Aorta (tissue), 5 donors: ENCODE measurements at places on chromosomes 16 and 17.

DNA sequence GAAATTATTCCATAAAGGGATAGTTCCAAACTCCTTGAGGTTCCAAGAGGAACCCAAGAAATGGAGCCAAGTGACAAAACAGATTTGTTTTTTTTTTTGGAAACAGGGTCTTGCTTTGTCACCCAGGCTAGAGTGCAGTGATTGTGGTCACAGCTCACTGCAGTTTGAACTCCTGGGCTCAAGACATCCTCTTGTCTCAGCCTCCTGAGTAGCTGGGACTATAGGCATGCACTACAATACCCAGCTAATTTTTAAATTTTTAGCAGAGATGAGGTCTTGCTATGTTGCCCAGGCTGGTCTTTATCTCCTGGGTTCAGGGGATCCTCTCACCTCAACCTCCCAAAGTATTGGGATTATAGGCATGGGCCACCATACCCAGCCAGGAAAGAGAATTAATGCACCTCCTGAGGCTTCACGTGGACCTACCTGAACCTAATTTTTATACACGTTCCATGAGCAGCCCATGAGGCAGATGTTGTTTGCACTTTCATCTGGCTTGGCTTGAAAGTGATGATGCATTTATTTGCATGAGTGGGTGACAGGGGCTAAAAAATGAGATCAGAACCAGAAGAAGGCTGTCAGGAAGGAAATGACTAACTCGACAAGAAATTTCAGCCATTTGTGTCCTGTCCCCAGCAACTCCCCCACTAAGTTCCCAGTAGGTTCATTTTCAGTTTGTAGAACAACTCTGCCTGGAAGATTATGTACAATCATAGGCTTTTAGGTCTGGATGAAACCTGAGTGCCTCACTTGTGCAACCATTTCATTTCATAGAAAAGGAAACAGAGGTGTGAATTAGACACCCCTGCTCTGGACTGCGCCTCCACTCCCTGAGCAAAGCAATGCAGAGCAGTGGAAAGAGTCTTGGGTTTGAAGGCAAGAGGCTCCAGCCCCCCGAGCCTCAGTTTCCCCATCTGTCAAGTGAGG is 10.3 kb upstream of the IRF8 start:
- no peak for DNase-seq

DNA sequence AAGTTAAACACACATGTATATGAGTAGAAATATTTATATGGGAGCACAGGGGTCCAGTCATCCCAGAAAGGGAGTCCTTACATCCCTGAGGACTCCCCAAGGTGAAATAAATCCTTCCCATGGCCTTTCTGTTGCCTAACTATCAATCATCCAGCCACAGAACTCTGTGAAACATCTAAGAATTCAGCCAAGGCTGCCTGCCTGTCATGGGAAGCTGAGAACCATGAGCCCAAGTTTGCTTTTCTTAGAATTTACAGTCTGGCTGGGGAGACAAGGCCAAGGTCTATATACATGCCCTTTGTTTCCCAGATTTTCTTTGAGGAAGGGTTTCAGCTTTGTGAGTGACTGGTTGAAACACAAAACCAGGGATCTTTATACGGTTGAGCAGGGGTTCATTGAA is 15.8 kb downstream of the MYL4 start:
- no peak for DNase-seq

GRCh38 chr17:32467949-32468348 is 18.8 kb upstream of the CDK5R1 start:
- DNase-seq = no peak

- no peak for DNase-seq
Observed at GRCh38 chr17:1033503-1033902, 36.6 kb downstream of the TIMM22 start.

DNA sequence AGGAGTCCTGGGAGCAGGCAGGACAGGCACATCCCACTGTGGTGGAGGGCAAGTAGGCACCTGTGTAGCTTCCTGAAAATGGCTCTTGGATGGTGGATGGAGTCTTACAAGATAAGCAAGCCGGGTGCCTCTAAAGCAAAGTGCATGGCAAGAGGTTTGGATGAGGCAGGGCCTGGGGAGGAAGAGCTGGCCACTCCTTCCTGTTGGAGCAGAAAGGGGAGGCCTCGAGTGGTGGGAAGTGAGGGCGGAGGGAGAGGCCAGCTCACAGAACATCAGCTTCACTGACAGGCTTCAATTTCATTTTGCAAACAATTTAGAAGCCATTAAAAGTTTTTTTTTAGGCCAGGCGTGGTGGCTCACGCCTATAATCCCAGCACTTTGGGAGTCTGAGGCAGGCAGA is 31.0 kb downstream of the CD300A start:
- no peak for DNase-seq

- DNase-seq = peak; percentile 56
Observed at GRCh38 chr16:49441366-49441780, 67.8 kb downstream of the C16orf78 start.

DNA sequence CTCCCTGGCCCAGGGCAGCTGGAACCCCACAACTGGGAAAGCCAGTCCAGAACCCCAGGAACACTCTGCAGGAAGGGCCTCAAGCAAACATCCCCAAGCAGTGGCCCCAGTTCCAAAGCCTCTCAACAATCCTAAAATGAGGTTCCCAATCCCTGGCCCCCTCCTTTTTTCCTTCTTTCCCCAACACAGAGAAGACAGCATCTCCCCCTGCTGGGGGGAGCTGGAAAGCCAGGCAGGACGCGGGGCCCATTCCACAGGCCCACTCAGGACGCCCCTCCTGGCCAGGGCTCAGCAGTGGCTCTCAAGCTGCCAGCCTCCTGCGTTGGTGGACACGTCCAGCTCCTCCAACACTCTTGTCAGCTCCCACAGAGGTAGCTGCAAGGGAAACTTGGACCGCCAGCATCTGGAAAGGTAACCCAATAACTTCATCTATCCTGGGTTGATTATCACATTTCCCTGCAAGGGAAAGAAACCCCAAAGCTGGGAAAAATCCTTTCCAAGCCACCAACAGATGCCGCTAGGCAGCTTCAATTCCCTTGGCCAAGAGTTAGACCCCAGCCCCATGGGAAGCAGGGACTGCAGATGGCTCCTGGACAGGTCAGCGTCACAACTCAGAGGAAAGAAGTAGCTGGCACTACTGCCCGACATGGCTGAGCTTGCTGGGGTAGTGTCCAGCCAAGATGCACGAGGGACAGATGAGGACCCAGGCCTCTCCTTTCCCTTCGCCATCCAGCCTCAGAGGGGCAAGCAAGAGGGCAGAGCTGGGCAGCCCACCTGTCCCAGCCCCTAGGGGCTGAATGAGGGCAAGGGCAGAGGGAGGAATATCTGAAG is 7.6 kb downstream of the HDAC5 start:
- no peak for DNase-seq

DNA sequence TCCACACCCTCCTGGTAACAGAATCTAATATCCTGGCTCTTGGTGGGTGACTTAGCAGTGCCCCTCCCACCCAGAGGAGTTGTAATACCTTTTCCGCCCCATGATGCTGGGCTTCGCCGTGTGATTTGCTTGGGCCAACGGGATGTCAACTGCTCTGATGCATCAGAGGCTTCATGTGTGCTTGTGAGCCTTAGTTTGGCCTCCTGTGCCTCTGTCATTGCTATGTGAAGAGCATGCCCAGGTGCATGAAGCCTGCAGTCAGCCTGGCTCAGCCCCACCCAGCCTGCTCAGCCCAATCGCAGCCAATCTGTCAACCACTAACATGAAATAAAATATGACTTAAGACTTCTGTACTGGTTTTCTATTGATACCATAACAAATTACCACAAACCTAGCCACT is 201.2 kb upstream of the RPL38 start:
- DNase-seq = no peak

DNA sequence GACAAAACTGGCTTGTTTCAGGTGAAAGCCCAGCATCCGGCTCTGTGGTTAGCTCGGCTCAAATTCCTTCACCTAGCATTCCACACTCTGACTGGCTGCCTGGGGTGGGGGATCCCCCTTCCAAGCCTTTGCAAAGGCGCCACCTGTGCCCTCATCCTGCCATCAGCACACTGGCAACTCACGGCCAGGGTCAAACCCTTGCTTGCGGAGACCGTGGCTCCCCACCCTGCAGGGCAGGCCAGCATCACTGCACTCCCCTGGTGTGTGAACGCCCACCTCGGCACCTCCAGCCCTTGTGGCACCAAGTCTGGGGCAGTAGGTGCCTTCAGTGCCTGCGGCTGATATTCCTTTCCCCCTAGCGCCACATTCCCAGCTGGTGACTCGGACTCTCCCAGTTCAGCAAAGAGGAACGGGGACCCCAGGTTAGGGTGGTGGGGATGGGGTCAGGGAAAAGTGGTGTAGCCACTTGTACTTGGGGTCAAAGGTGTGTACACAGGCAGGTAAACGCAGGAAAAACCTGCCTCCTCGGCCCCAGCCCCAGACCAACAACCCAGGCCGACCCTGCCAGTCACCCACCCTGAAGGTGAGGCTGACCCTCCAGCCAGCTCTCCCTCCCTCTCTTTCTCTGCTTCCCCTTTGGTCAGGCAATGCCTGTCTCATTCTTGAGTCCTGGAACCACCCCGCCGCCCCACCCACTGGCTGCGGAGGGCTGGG is 1.1 kb downstream of the FLII start:
- DNase-seq = peak; percentile 77

GRCh38 chr16:30065943-30066760 is 592 bp downstream of the ALDOA start:
- DNase-seq = no peak

DNA sequence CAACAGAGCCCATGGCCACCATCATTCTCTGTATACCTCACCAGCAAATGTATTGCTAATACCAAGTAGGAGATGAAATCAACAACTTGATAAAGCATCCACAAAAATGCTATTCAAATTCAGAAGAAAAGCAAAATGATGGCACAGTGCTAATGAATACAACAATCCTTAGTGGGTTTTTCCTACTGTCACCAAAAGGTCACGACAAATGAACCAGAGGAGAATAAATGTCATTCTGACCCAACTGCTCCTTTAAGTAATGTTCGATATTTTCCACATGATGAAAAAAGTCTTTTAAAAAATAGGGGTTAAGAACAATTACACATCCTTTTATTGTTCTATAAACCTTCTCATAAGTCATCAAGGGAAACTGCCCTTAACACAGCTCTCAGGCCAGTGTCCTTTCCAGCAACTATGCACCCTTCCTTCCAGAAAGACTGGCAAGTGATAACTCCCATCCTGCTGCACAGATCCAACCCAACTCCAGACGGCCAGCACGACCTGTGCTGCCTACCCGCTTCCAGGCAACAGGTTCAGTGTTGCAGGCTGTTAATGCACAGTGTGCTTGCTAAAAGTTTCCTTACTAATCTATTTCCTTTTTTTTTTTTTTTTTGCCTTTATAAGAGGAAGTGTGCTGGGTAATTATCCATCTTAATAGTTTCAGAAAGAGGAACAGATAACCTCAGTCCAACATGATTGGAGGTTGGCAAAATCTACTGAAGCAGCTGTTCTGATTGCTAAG is 15.4 kb downstream of the FBXO31 start:
- DNase-seq = peak; percentile 19

DNA sequence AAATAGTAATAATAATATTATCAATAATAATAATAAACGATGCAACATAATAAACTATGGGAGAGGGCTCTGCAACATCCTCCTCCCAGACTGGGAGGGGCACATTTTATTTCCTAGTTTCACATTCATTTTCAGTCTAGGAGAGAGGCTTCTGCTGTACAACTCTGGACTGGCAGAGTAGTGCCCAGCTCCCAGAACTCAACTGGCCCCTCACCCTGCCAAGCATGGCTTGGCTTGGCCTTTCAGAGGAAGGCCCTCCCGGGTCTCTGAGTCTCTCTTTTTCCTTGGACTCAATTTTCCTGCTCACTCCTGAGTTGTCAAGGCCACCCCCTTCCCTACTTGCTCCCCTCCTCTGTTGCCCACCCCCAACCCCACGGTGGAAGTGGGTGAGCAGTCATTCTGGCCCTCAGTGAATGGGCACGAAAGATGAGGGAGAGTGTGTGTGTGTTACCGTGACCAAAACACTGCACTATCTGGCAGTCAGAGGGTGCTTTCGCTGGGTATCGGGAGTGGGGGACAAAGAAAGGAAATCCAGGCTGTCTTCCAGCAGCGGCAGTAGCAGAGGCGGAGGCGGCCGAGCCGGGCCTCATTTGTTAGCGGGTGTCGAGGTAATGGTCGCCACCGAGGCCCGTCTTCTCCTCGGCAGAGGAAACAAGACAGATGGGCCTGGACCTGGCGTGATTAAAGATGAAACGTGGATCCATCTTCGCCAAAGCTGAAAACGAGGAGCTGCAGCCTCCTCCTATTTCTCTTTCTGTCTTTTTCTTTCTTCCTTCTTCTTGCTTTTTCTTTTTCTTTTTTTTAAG is 2.3 kb downstream of the HOXB4 start:
- DNase-seq = no peak

DNA sequence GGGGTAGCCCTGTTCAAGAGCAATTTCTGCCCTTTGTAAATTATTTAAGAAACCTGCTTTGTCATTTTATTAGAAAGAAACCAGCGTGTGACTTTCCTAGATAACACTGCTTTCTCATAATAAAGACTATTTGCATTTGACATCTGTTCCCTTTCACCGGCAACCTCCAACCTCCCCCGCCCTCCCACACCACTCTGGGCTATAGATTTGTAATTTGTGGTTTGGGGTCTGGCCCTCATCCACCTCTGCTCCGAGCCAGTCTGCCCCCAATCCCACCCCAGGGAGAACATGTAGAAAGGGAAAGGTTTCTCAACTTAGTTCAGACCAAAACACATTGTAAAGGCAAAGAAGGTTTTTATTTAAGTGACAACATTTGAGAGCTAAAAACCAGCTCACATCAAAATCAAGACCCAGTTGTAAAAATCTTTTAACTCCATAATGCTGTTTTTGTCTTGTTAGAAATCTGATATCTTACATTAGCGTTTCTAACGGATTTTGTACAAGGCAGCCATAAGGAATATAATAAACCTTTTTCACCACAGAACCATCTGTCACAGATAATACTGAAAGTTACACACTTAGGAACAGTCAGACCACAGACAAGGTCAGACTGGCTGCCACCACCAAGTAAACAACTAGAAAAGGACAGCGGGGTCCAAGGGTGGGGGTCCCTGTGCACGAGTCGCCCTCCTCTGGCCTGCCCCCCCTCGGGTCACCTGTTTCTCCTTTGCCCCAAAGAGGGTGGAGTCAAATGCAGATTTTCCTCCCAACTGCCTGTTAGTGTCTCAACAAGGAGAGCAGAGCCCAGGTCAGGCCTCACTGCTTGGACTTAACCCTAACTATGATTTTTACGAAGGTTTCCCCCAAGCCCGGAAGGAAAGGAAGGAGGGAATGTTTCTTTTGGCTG is 6.9 kb downstream of the PIMREG start:
- DNase-seq = no peak

GRCh38 chr16:81263470-81264220 is 25.2 kb downstream of the BCO1 start:
- DNase-seq = no peak

- no peak for DNase-seq
Observed at GRCh38 chr17:28613931-28614381, at the start of gene RSKR. Gene RSKR (minus strand): TSS chr17:28614185. CDS start chr17:28614161, 24 bp downstream.

DNA sequence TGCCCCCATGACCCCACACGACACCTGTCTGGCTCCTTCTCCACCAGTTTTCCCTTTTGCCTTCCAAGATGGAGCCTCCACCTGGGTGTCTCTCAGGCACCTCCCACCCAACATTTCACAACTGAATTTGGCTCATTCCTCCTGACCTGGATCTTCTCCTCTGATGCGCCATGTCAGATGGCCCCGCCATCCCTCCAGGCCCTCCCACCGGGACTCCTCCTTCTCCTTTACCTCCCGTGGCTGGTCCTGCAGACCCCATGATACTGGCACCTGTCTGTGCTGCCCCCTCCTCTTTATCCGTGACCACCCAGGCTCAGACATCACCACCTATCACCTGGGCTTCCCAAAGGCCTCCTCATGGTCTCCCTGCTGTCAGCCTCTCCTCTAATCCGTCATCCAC is 4.7 kb downstream of the TRPV3 start:
- no peak for DNase-seq
